Caco-2 (cell line): ENCODE measurements at places on chromosomes 12 and 14.

- no peak overlapping the region for H3K27ac ChIP-seq
- no peaks in the 10 kb centered on the region; the same call in 1 of the 2 replicates for H3K27me3 ChIP-seq
- no peaks in the 10 kb centered on the region for H3K4me1 ChIP-seq
- no peaks in the 10 kb centered on the region for H3K36me3 ChIP-seq
- no peak overlapping the region for H3K4me3 ChIP-seq
- DNase-seq, result no peak
Measured at GRCh38 chr12:117527479-117527855, 166.0 kb upstream of the NOS1 start.

GRCh38 chr14:38078393-38078792 lies 129.3 kb upstream of the SSTR1 start:
- H3K27me3 ChIP-seq, result no peaks in the 10 kb centered on the region
- H3K36me3 ChIP-seq, result no peaks in the 10 kb centered on the region
- H3K4me3 ChIP-seq, result no peak overlapping the region
- H3K4me1 ChIP-seq, result no peaks in the 10 kb centered on the region
- DNase-seq, result no peak

GRCh38 chr14:104102282-104102914 lies 16.9 kb downstream of the ASPG start:
- H3K27ac ChIP-seq, result no peak overlapping the region
- no peak for DNase-seq
- no peaks in the 10 kb centered on the region for H3K36me3 ChIP-seq
- H3K4me1 ChIP-seq, result no peaks in the 10 kb centered on the region

GRCh38 chr12:118332511-118332910 lies 40.2 kb downstream of the TAOK3 start:
- H3K27ac ChIP-seq, result no peak overlapping the region
- H3K4me1 ChIP-seq, result no peaks in the 10 kb centered on the region
- H3K4me3 ChIP-seq, result no peak overlapping the region
- no peak for DNase-seq

- no peak overlapping the region for H3K27ac ChIP-seq
- H3K4me3 ChIP-seq, result no peak overlapping the region
- no peaks in the 10 kb centered on the region for H3K27me3 ChIP-seq
- DNase-seq, result no peak
Measured at GRCh38 chr12:27012239-27012981, 1.8 kb downstream of the TM7SF3 start.
